ENCODE measurements at places on chromosomes 3 and 15.

GRCh38 chr15:68584756-68585573, 6.2 kb downstream of the CORO2B start:
- no peak for DNase-seq

GRCh38 chr3:107627962-107628542, 105.3 kb downstream of the BBX start:
- DNase-seq: no peak

- DNase-seq: no peak
Measured at GRCh38 chr3:16917256-16917935, 32.6 kb downstream of the PLCL2 start.

GRCh38 chr3:11221818-11222415, 50.3 kb upstream of the ATG7 start:
- no peak for DNase-seq

DNA sequence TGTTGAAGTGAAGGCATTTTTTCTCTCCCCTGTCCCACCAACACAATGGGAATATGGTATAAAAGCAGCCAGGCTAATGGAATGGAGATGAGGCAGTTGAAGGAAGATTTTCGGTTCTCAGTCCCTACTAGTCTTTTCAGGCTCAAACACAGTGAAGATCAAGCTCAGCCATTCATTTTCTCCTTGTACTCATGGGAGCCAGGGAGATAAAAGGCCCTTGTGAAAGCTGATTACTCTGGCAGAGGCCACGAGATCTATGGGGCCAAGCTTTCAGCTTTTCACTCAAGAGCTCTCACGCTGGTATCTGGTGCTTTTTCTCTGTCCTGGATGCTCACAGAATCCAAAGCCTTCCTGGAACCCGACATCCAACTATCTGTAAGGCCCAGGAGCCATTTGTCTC, 14.5 kb upstream of the FAN1 start:
- DNase-seq: no peak
